ENCODE measurements at places on chromosomes 6 and 20. TPM values are rescaled to one million over a fixed set of nuclear protein-coding genes. Genes with fewer than 3 reads are reported as not detected.

RHAG gene
- not detected for total RNA-seq

HMGN3 gene
- 13.4 TPM for total RNA-seq

DNA sequence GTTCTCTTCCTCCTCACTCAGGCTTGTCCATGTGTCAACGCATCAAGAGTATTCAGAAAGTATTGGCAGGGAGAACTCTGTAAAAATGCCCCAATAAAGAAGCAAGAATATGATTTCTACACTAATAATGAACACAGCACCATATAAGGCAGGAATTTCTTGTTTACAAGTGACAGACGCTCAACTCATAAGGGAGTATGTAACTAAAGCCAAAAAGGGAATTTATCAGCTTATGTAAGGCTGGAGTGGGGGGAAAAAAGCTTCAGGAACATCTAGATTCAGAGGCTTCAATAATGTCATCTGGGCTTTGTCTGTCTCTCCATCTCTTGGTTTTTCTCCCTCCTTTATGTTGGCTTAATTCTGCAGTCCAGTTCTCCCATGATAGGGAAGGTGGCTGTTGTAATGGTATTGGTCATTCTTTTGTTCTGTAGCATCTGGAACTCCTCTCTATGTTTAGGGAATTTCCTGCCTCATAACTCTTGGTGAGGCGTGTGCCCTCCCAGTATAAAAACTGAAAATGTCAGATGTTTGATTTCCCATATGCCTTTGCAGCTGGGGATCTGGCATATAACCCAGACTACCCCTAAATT, 125.1 kb upstream of the COL21A1 start:
- no peak overlapping the region for H3K4me3 ChIP-seq
- H3K36me3 ChIP-seq = no peaks in the 10 kb centered on the region
- DNase-seq = peak; percentile 25
- no peaks in the 10 kb centered on the region for H3K27me3 ChIP-seq
- H3K4me1 ChIP-seq = peaks cover 25% of the 10 kb centered on the region

GRCh38 chr20:41592516-41593216, 25.5 kb downstream of the CHD6 start:
- H3K36me3 ChIP-seq = no peaks in the 10 kb centered on the region
- H3K27ac ChIP-seq = no peak overlapping the region
- peak; percentile 67 for DNase-seq
- H3K27me3 ChIP-seq = no peaks in the 10 kb centered on the region
- H3K4me3 ChIP-seq = no peak overlapping the region

- DNase-seq = no peak
- no peak overlapping the region for H3K4me3 ChIP-seq
- peaks cover 4% of the 10 kb centered on the region for H3K4me1 ChIP-seq
- no peak overlapping the region for H3K27ac ChIP-seq
- no peaks in the 10 kb centered on the region for H3K27me3 ChIP-seq
These were observed 1.6 kb upstream of the PRL start for GRCh38 chr6:22298475-22298890.

- no peak overlapping the region for H3K27ac ChIP-seq
- H3K4me3 ChIP-seq = no peak overlapping the region
- no peaks in the 10 kb centered on the region for H3K4me1 ChIP-seq
- no peak for DNase-seq
These were observed 152.1 kb upstream of the RALGAPA2 start for GRCh38 chr20:20864351-20865096.

GRCh38 chr6:75424618-75425548, 68.7 kb downstream of the FILIP1 start:
- no peaks in the 10 kb centered on the region for H3K36me3 ChIP-seq
- H3K27me3 ChIP-seq = no peaks in the 10 kb centered on the region
- no peak overlapping the region for H3K27ac ChIP-seq
- H3K4me3 ChIP-seq = no peak overlapping the region
- no peaks in the 10 kb centered on the region for H3K4me1 ChIP-seq

GRCh38 chr20:30963591-30963990, 293.9 kb upstream of the DEFB115 start:
- no peak overlapping the region for H3K4me3 ChIP-seq
- H3K4me1 ChIP-seq = no peaks in the 10 kb centered on the region
- no peaks in the 10 kb centered on the region for H3K27me3 ChIP-seq
- no peaks in the 10 kb centered on the region for H3K36me3 ChIP-seq

DNA sequence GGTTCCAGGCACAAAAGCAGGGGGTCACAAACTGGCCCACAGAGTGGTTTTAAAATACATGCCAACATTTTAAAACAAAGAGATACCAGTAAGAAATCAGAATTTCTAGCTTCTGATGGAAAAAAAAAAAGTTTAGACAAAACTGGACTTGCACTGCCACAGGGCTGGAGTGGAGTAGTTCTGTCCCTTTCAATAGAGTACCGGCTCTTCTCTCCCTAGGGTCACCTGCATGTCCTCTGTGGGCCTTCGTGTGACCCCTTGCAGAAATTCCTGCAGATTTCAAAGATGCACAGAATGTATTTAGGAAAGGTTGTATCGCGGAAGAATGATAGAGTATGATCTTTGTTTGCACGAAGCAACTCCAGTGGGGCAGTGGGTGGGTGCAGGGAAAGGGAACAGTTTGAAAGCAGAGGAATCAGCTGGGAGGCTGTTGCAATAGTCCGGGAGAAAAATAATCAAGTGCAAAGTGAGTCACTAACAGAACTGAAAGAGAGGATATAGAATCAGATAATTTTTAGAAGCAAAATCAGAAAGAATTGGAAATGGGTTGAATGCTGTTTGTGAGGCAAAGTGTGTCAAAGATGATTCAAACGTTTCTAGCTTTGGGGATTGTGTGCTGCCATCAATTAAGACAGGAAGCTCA, 97.3 kb upstream of the STXBP5 start:
- H3K4me3 ChIP-seq = peak overlapping the region; percentile 40
- H3K27ac ChIP-seq = no peak overlapping the region
- no peaks in the 10 kb centered on the region for H3K27me3 ChIP-seq
- H3K4me1 ChIP-seq = peaks cover 11% of the 10 kb centered on the region
- H3K36me3 ChIP-seq = no peaks in the 10 kb centered on the region

GRCh38 chr20:20603339-20603990, 109.0 kb downstream of the RALGAPA2 start:
- no peaks in the 10 kb centered on the region for H3K4me1 ChIP-seq
- no peak overlapping the region for H3K4me3 ChIP-seq
- DNase-seq = no peak

- H3K4me3 ChIP-seq = no peak overlapping the region
- no peaks in the 10 kb centered on the region for H3K36me3 ChIP-seq
These were observed 348.1 kb downstream of the THBS2 start for GRCh38 chr6:168905451-168906090.

DNA sequence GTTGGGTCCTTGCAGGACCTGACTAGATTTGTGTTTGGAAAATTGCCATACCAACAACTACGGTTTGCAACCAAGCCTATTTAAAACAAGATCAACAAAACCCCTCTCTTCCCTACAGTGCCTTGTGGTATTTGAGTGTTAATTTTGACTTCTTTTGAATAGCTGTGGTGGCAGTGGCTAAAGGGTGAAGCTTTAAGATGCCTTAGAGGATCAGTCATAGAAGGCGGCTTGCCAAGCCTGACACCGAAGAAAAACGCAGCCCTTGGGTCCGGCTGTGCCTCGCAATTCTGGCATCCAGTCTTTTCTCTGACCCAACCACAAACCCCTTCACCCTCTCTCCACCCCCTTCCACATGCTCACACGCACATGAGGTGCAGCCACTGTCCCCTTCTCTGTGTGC, 32.6 kb downstream of the BMP6 start:
- no peak overlapping the region for H3K4me3 ChIP-seq
- H3K36me3 ChIP-seq = no peaks in the 10 kb centered on the region
- peak; percentile 87 for DNase-seq
- H3K27me3 ChIP-seq = peaks cover 19% of the 10 kb centered on the region

- peak; percentile 61 for DNase-seq
- H3K4me1 ChIP-seq = peaks cover 2% of the 10 kb centered on the region
- H3K27me3 ChIP-seq = peaks cover 34% of the 10 kb centered on the region
- no peaks in the 10 kb centered on the region for H3K36me3 ChIP-seq
- H3K4me3 ChIP-seq = peak within 1 kb of the TSS; percentile 71
- no peak within 1 kb of the TSS for H3K27ac ChIP-seq
These were observed at the start of gene RIPPLY2 for GRCh38 chr6:83853178-83854000. TSS of gene RIPPLY2 (plus strand) at chr6:83853360. CDS start at chr6:83853417, 57 bp downstream.

GRCh38 chr20:13267231-13267630, 46.2 kb downstream of the ISM1 start:
- peaks cover 2% of the 10 kb centered on the region for H3K4me1 ChIP-seq
- DNase-seq = no peak
- no peak overlapping the region for H3K27ac ChIP-seq
- no peaks in the 10 kb centered on the region for H3K36me3 ChIP-seq

DNA sequence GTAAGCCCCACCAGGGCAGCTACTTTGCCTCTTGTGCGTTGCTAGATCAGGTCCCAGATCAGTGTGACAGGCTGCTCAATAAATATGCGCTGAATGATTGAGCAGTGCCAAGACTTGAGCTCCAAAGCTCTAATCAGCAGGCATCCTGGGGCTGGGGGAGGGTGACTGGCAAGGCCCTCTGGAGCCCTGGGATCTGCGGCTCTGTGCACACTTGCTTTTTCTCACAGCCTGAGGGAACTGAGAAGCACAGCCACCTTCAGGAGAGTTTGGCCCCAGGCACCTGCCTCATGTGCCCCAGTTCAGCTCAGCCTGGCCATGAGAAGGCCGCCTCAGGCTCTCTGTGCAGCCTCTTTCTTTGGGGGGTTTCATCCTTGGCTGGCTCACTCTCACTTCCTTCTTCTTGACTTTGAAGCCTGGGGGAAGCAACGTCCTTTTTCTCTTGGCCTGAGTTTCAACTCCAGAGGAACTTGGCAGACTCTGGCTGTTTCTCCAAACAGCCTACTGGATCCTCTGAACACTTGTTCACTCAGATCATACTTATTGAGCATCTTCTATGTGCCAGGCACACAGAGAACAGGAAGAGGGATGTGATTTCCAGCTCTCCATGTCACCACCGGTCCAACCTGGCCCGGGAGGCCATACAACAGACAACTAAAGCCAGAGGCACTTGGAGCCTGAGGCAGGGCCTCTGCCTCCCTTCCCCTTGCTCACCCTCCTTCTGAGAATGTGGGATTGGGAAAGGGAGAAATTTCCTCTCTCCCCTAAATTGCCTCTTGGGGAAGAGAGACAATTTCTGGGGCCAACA, 114.0 kb downstream of the VEGFA start:
- H3K27ac ChIP-seq = no peak overlapping the region
- H3K36me3 ChIP-seq = no peaks in the 10 kb centered on the region
- no peaks in the 10 kb centered on the region for H3K27me3 ChIP-seq
- H3K4me3 ChIP-seq = no peak overlapping the region
